ENCODE measurements at places on chromosomes 13 and 19.

DNA sequence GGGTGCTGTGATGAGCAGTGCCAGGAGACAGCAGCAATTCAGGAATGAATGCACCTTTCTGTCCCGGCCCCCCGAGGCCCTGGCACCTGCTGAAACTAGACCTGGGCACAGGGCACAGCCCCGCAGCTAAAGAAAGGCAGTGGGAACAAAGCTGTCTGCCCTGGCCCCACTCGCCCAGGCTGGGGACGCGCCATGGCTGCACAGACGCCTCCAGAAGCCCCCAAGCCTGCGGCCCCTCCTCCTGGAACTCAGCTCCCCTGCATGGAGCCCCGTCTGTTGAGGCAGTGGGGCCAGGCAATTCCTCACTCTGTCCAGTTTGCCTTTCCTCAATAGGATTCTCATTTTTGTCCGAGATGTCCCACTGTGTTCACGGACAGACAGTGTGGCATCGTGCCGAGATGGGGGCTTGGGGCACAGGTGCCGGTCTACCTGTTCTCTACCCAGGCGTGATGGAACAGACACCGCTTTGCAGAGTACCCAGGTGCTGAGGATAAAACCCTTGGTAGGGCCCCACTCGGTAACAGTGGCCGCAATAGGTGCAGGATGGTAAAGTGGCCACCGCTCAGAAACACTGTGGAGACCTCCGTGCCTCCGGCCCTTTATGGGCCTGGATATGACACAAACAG, 146.5 kb upstream of the SOX1 start:
- DNase-seq: no peak

DNA sequence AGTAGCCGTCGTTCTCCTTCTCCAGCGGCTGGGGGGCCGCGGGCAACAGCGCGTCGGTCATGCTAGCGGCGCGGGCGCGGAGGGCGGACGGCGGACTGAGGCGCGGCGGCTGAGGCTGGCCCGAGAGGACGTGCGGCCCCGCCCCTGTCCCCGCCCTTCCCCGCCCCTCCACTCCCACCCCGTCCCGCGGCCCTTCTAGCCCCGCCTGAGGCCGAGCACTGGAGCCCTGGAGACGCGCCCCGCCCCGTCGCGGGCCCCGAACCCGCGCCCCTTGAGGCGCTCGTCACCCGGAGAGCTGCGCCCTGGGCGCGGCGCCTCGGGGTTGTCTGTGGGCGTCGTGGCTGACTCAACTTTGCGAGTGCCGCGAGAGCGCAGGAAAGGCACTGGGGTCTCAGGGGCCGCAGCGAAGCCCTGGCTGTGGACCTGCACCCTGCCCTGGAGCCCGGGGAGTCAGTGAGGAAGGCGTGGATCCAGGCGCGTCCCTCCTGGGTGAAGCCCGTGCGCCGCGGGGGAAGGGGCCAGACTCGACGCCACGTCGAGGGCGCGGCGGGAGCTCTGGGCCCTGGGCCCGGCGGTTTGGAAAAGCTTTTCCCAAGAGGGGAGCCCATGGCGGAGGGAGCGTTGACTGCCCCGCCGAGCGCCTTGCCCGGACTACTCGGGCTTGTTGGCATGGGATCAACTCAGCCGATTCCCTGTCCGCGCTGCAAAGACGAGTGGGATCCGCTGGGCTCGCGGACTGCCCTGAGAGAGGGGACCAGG, at the start of gene RHPN2:
Gene RHPN2 (minus strand): TSS at position 97 of the 759 bp plus-strand sequence. CDS start 36 bp downstream, at position 61.
- peak; percentile 68 for DNase-seq

DNA sequence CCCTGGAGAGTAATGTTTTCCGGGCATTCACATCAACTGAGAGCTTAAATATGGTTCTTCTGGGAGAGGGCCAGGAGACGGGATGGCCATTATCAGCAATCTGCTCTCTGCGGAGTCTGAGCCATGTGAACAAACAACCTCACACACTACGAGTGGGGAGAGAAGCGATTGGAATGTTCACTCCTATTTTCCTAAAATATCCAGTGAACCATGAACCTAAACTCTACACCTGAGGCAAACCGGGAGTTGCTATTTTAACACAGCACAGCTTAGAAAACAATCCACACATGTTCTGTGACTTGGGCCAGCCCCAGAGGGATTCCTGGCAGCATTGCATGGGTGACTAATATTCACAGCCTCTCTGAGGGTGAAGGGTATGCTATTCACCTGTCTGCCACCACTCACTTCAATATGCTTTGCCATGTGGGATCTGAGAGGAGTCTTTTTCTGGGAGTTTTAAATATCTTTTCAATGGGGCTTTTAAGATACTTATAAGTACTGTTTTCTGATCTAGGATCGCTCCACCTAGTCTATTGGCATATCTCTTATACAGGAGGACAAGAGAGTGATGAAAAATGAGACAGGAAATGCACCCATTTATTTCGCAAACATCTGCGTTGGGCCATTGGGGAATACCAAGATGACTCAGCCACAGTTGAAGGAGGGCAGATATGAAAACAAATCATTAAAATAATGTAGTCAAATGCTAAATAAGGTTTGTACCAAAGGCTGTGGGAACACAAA, 72.6 kb upstream of the SERP2 start:
- DNase-seq: peak; percentile 36

DNA sequence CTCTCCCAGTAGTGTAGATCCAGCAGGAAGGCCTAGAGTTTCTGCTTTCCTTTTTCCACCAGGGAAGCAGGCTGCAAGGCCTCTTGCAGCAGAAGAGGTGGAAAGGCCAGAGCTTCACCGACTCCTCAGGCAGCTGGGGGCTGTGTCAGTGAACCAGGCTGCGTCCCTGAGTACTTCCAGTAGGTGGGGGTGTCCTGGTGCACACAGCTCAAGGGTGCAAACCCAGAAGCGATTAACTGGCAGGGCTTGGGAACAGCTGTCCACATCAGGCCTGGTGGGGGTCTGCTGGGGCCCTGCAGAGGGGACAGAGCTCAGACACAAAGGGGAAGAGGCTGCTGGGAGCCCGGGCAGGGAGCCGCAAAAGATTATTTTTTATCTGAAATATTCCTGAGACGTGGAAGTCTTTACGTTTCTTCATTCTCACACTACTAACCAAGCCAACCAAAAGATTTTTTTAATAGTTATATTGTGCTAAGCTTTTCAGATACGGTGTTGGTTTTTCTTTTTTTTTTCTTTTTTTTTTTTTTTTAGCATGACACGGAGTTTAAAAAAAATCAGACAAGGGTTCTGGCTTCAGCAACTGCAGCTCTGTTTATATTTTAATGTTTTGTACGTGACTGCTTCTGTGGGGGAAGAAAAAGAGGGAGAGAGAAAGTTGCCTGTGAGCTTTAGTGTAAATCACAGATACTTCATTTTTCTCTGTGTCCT, 11.0 kb downstream of the TSHZ3 start:
- DNase-seq: peak; percentile 16

- DNase-seq: no peak
Observed at GRCh38 chr19:4933528-4933927, 24.2 kb downstream of the UHRF1 start.

- DNase-seq: no peak
Observed at GRCh38 chr13:26071691-26072090, 19.9 kb upstream of the SHISA2 start.

- peak; percentile 22 for DNase-seq
Observed at GRCh38 chr19:6062274-6062673, 48.0 kb downstream of the RFX2 start.

DNA sequence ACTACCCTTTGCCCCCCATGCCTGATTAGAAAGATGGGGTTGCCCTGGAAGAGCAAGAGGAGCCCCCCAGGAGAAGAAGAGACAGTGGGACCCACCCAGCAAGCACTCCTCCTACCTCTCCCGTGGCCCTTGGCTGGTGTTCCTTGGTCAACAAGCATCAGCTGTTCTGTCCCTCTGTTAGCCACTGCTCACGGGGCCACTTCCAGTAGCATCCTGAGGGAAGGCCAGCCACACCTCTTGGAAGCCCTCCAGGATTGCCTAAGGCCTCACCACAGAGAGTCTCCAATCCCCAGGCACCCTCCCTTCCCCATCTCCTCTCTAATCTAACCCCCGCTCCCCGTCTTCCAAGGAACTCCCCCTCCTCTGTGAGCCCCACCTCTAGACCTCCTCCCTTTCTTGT, 15.1 kb upstream of the DPP9 start:
- DNase-seq: no peak

GRCh38 chr19:38687837-38688378, 40.5 kb downstream of the ACTN4 start:
- no peak for DNase-seq

GRCh38 chr19:7953576-7953975, 10.1 kb upstream of the TIMM44 start:
- DNase-seq: no peak

DNA sequence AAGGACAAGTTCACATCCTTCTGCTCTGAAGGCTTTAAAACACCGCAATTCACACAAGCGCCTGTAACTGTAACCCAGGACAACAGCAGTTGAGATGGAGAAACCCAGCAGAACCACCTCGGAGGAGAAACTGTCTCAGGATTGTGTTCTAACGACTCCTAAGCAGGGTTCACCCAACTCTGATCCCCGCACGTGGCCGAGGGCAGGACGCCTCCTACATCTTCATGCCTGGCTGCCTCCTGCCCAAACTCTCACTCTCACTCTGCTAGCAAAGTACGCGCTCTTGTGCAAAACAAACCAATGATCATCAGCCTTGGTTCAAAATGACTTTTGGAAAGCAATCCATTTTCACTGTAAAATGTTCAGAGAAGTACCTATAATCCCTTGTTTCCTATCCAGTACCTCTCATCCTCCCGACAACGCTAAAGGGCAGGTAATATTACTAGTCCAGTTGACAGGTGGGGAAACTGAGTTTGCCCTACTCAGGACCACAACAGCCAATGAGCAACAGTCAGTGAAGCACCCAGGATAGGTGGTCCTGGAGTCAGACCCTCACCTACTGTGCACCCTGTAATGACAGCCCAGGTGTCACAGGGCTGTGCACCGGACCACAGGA, 25.6 kb downstream of the EPS15L1 start:
- DNase-seq: no peak

- DNase-seq: no peak
Observed at GRCh38 chr19:46691948-46692347, 25.0 kb downstream of the PRKD2 start.

DNA sequence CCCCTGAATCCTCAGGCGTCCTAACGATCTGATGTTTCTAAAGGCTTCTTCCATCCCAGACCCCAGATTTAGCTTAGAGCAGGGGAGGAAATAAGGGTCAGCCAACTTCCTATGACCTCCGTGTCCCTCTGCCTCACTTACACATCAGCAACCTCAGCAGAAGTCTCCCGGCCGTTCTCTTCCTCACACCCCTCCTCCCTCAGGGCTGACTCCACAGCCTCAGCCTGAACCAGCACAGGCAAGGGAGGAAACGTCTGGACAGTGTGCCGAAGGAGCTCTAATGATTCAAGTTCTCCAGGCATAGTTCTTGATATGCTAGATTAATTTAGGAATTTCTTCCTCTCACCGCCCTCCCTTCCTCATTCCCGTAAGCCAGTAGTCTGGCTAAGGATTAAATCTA, 121.4 kb downstream of the NUFIP1 start:
- DNase-seq: no peak

- no peak for DNase-seq
Observed at GRCh38 chr13:98710521-98710920, 42.0 kb downstream of the SLC15A1 start.

GRCh38 chr13:112839356-112840105, 129.5 kb upstream of the MCF2L start:
- DNase-seq: no peak

GRCh38 chr19:3179739-3180293, 1.2 kb downstream of the S1PR4 start:
- peak; percentile 49 for DNase-seq

GRCh38 chr19:42468273-42468796, 25.6 kb upstream of the CXCL17 start:
- DNase-seq: no peak

DNA sequence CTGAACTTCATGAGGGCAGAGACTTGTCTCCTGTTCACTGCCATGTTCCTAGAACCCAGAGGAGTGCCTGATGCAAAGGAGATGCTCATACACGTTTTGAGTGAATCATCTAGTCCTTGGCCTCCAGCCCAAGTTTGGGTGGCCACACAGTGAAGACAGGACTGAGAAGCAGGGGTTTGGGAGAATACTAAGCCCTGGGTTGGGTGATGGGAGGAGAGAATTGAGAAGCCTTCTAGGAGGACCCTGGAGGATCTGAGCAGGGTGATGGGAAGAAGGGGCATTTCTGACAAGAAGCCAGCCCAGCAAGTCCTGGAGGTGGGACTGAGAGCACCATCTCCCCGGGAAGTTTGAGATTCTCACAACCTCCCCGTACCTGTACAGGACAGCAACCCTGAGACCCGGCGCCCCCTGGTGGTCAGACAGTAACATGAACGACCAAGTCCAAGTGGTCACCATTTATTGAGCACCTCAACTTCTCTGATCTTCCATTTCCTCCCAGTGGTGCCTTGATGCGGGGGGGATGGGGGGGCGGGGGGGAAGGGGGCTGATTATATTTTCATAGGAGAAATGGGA, 11.0 kb downstream of the CTU1 start:
- peak; percentile 69 for DNase-seq

DNA sequence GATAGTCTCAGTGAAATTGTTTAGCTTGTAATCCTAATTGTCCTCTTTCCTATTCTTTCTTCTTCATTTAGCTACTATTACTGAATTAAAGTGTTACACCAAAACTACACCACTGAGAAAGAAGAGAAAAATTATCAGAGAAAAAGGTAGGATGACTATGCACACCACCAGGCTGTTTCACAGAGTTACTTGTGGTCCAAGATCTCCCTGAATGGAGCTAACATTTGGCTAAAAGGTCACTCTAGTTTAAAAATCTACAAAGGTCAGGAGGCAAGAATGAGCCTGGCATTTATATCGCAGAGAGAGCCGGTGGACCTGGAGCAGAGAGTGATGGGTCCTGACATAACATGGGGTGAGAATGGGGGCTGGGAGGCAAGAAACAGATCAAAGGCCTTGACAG, 37.0 kb upstream of the EEF1AKMT1 start:
- no peak for DNase-seq

DNA sequence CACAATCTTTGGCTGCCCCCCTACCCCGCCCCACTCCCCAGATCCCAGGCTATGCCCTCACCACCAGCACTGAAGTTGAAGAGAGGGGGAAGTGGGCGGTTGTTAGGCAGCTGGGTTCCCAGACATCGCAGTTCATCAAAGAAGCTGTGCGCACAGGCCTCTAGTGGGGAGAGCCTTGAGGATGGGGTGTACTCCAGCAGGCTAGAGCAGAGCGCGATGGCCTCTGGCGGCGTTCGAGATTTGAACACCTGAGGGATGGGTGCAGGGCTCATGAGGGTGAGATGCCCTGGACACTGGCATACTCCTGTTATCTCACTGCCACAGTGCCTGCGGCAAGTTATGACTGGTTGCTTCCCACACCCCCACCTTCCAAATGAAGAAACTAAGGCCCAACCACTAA, 10.0 kb downstream of the GSK3A start:
- no peak for DNase-seq

DNA sequence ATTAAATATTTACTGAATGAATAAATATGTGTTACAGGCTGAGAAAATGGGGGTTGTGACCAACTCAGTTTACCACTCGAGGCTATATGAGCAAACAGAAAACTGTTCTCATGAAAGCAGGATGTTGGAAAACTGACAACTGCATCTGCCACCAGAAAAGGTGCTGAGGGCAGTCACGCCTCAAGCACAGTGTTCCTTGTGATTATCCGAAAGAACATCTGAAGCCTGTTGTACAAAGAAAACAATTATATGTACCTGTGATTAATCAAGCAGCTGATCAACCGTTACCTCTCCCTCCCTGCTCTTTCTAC, 6.2 kb upstream of the KLK13 start:
- no peak for DNase-seq
